ENCODE measurements at places on chromosomes 4 and X.

GRCh38 chrX:71909956-71910355 is 689 bp upstream of the NHSL2 start:
- no peak for DNase-seq

- no peak for DNase-seq
Measured at GRCh38 chr4:133102612-133103409, 46.3 kb upstream of the PCDH10 start.

DNA sequence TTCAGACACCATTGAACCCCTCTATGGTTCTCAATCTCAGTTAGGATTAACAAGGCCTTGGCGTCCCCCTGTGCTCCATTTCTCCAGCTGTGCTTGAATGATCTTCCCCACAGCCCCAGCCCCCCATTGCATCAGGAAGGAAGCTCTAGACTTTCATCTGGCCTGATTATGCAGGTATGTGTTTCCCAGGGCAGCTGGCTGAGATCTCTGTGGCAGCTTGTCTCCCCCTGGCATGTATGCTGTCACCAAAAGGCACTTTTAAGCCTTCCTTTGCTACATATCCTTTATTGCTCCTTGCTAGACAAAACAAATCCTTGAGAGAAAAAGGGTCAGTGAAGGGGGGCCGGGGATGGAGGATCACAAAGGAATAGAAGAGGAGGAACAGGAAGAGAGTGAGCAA is 1056.0 kb upstream of the SLIT2 start:
- no peak for DNase-seq

GRCh38 chrX:121150217-121150616 is 102.8 kb downstream of the GLUD2 start:
- DNase-seq, result no peak

DNA sequence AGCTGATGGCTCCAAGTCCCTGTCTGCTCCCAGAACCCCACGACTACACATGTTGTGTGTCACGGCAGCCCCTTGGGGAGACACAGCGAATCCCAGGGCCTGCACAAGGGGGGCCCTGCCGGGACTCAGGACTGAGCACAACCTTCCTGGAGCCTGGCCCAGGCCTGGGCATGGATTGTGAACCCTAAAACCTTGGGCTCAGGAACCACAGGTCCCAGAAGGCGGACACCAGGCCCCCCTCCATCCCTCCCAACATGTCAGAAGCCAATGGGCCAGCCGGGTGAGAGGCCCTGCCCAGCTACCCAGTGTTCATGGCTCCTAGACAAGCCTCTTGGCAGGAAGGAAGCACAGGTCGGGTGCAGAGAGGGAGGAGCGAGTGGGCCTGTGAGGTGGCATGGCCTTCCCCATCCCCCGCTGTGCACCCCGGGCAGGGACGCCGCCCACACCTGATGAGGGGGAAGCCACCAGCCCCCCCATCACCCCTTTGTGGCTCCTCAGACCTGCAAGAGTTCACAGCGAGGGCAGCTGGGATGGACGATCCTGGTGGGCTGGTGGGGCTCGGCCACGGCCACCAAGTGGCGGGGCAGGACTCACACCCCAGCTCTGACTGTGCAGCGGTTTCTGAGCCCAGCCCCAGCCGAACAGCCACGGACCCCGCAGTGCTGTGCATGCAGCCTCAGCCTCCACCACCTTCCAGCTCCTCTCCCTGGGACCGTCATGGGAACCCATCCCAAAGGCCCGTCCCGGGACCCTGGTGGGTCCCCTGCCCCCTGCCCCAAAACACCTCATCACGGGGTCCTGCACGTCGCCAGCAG is 3.7 kb downstream of the PDE6B start:
- DNase-seq, result no peak

GRCh38 chr4:28879178-28879577 is 1841.0 kb upstream of the PCDH7 start:
- no peak for DNase-seq

GRCh38 chr4:168835880-168836454 is 174.1 kb downstream of the CBR4 start:
- no peak for DNase-seq

DNA sequence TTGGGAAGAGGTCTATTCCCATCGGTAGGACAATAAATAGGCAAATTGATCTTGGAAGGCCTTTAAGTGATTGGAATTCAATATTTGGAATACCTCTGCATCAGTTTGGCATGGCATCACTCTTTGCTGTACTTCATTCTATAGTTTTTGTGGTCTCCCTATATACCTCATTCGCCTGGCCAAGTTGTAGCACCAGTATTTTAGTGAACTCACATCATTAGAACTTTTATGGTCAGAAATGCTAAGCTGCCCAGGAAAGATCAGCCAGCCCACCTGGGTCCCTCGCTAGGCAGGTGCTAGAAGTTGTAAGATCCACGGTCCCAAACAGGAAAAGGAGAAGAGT is 40.3 kb downstream of the ZCCHC13 start:
- no peak for DNase-seq

DNA sequence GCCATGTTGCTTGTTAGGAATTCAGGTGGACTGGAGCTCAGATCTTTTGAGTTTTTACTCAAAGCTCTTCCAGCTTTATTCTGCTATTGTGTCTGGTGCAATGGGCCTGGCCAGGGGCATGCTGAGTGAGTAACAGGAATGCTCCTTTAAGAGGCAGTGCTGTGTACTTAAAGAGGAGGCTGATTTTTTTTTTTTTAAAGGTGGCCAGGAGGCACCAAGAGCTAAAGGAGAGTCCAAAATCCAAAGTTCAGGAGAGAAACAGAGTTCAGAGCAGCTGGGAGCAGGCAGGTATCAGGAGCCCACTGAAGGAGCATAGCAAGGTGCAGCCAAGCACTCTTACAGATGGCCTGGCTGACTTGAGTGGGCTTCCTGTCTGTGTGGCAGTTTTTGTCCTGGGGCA is 178.7 kb downstream of the FMR1NB start:
- no peak for DNase-seq

GRCh38 chr4:124322234-124323065 is 390.1 kb downstream of the ANKRD50 start:
- peak; percentile 66 for DNase-seq

DNA sequence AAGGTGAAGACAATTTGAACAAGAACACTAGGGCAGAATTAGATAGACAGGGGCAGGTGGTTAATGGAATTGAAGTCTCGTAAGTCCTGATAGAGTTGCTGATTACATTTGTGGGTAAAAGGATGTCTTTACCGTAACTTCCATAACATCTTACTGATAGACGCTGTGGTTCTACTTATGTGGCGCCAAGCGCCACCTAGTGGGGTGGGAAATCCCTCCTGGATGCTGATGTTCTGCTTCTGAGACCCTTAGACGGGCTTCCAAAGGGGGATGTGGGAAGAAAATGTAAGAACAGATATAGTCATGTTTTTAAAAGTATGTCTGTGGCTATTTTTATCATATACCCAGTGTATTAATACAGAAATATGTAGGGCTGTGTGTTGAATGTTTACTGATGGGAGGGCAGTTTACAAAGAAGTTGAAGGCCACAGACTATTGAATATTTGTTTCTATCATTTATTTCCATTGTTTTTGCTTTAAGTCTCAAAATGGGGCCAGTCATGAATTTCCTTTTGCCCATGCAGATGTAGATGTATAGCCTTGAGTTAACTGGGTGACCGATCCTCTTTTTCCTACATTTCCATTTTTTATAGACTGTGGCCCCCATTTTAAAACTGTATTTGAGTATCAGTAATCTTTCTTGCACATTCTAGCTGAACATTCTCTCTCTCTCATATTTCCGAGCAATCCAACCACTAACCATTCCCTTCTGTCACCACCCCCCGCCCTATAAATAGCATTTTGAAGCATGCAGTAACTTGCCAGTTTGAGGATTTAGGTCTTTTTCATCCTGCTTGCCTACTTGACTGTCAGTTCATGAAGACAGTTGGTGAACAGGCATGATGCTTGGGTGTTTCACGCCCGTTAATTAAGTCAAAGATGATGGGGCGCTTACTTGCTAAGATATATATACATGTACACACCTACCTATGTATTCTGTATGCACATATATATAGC is 12.1 kb upstream of the TLR8 start:
- peak; percentile 49 for DNase-seq

- DNase-seq, result no peak
Measured at GRCh38 chrX:1554469-1555210, 17.7 kb upstream of the P2RY8 start.

GRCh38 chr4:40515398-40516293 is 114.0 kb downstream of the RBM47 start:
- no peak for DNase-seq

GRCh38 chr4:170931321-170931720 is 841.6 kb upstream of the AADAT start:
- DNase-seq, result no peak

- no peak for DNase-seq
Measured at GRCh38 chr4:108036213-108036612, 46.5 kb downstream of the HADH start.

- DNase-seq, result no peak
Measured at GRCh38 chrX:135112743-135113142, 7.6 kb downstream of the ETDB start.

- no peak for DNase-seq
Measured at GRCh38 chr4:110361921-110362320, 114.0 kb upstream of the ENPEP start.

DNA sequence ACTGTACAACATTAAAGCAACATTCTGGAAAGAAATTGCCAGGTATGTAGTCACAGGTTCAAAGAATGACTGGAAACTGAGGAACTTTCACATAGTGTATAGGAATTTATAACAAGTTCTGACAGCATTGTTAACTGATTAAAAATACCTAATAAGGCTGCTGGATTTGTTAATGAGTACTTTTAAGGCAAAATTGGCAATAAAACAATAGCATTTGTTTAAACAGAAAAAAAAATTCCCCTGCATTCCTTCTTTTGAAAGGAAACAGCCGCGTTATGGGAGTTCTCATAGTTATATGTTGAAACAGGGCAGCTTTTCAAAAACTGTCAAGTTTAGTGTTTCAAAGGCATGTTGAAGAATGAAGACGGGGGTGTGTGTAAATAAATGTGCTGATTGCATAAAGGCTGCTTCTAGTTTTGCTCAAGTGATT is 282.5 kb upstream of the FAT1 start:
- DNase-seq, result no peak

GRCh38 chrX:39150220-39150619 is 349.0 kb downstream of the MID1IP1 start:
- DNase-seq, result no peak

DNA sequence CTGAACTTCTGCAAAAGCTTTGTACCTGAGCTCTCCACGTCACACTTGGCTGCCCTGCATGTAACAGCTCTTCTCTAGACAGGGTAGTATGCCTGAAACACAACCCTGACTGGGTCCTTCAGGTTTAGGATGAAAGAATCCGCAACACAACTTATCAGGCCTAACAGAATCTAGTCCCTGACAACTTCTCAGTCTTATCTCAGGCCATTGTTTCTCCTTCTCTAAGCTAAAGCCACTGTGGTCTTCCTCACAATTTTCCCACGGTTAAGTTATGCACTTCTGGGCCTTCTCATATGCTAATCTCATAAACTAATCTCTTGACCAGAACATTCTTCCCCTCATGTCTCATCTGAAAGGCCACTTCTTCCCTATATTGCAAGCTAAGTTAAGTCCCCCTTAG is 10.8 kb upstream of the TMPRSS11B start:
- no peak for DNase-seq

DNA sequence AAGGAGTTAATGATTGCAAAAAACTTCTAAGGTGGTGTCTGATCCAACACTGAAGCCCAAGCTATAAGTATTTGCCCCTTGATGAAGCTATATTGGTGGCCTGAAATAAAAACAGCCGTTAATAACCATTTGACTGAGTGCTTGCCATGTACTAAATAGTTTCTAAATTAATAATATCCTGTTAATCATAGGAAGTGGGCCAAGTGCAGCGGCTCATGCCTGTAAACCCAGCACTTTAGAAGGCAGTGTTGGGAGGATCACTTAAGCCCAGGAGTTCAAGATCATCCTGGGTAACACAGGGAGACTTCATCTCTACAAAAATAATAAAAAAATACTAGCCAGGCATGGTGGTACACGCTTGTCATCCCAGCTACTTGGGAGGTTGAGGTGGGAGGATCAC is 8.3 kb downstream of the NDP start:
- DNase-seq, result no peak

DNA sequence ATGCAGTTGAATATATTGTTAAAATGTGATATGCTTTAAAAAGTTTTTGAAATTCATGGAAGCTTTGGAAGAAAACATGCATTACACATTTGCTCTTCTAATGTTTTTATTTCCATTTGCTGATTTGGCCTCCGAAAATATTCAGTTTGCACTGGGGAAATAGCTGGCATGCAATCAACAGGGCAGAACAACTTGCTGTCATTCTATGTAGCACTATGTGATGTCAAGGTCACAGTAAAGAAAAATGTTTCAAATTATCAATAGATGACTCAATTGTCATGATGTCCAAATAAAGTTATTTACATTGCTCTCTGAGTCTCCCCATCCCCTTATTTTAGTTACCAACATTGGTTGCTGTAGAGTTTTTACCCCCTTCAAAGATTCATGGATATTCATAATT is 119.2 kb downstream of the TLL1 start:
- no peak for DNase-seq

GRCh38 chr4:98802770-98803198 is 126.1 kb downstream of the EIF4E start:
- no peak for DNase-seq

DNA sequence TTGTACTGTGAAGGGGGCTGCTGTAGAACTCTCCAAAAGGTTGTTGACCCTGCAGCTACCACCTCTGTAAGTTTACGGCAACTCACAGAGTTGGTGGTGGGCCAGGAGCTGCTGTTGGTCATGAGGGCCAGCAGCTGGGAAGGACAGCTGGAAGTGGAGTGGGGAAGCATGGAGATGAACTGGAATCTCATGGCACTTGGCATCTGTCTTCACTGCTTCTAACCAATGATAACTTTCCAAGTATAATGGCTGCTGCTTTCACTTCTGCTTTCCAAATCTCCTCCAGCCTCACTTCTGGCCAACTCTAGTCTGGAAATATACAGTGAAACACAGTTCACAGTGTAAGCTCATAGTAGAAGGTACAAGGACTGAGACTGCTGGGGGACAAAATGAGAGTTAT is 126.5 kb upstream of the INTU start:
- no peak for DNase-seq

DNA sequence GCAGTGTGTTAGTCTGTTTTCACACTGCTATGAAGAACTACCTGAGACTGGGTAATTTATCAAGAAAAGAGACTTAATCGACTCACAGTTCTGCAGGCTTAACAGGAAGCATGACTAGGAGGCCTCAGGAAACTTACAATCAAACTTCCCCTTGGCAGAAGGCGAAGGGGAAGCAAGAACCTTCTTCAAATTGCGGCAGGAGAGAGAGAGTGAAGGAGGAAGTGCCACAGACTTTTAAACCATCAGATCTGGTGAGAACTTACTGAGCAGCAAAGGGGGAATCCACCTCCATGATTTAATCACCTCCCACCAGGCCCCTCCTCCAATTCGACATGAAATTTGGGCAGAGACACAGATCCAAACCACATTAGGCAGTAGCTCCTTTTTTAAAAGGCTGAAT is 59.2 kb upstream of the LEF1 start:
- no peak for DNase-seq

- DNase-seq, result peak; percentile 77
Measured at GRCh38 chr4:2793586-2794485, 951 bp downstream of the SH3BP2 start.

DNA sequence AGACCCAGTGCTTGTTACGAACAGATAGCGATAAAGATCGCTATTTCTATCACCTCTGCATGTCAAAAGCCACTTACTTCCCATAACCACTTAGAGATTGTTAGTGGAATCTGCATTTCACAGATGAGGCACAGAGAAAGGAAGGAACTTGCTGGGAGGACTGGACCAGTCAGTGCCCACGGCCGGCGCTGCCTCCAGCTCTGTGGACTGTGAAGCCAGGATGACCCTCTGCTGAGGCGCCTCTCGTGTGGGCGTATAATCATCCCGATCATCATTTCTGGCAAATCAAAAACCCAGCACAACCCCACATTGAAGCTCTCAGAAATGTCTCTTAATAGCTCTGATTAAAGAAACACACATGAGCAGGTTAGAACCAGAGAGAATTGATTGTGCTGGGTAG is 61.5 kb upstream of the ADRA2C start:
- DNase-seq, result no peak
